ENCODE measurements at places on chromosomes 4 and X.

- DNase-seq = no peak
Measured at GRCh38 chr4:122681568-122681967, 50.9 kb upstream of the BBS12 start.

- no peak for DNase-seq
Measured at GRCh38 chr4:155079871-155080270, 128.6 kb upstream of the NPY2R start.

DNA sequence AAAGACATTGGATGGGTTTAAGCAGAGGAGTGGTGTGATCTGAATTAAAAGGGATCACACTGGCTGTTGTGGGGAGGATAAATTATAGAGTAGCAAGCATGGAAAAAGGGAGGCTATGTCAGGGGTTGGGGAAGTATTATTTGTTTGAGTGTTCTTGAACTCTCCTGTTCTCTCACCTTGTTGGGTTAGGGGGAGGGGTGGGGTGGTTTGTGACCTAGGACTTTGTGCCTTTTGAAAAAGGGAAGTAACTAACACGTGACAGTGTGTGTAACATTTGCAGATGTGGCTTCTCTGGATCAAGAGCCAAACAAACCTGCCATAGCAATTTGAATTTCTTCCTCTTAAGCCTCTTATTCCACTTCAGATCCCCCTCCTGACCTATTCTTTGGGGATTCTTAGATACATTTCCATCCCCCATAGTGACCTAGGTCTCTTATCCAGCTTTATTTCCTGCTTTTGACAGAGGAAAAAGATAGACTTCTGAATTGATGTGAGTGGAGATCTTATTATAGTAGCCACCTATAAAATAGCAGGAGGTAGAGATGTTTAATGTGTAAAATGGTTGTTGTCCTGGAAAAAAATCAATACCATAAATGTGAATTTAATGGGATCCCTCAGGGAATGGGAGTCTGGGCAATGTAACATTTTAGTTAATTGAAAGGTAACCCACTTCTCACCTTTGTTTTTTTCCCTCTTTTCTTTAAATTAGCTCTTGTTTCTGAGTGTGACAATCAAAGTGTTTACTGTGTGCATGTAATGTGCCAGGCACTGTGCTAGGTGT lies 120.4 kb downstream of the CT47B1 start:
- no peak for DNase-seq

- DNase-seq = no peak
Measured at GRCh38 chr4:185437809-185438208, 12.0 kb upstream of the UFSP2 start.

DNA sequence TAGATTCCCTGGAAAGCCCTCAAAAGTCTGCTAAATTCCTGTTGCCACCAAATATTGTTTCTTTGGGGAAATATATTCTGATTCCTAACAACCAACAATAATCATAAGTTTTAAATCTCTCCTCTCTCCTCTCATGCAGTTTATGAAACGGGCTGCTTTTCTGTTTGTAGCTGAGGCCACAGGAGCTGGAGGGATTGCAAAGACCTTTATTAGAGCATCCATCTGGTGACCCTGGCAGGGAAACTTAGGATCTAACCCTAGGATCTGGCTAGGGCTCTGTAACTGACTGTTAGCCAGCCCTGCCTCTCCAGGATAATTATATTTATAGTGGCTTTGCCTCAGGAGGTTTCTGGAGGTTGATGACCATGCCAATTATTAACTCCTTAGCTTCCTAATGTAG lies 56.9 kb downstream of the SMAD1 start:
- no peak for DNase-seq

DNA sequence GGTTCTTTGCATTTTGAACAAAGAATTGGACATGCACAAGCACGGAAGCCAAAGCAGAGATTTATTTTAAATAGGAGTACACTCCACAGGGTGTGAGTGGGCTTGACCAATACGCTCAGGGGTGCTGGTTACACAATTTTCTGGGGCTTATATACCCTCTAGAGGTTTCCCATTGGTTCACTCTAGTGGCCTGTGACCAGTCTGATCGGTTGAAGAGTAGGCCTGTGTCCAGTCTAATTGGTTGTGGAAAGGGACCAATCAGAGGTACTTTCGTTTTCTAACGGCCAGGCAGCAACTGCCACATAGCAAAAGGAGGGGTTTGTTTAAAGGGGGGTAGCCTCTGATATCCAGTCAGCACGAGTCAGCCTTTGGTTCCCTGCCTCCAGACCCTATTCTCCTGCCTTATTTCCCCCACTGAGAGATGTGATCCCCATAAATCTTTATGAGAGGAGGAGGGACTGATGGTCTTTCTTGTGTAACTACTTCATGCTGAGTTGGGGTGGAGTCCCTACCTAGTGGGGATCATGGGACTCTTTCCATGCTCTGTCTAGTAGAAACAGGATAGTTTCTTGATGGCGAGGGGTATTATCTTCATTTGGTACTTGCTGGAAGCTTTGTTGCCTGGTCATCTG lies 11.3 kb upstream of the AREG start:
- DNase-seq = no peak

GRCh38 chr4:136680271-136680670 lies 852.0 kb downstream of the PCDH18 start:
- DNase-seq = no peak

GRCh38 chr4:100510551-100510950 lies 7.3 kb downstream of the EMCN start:
- DNase-seq = no peak

- DNase-seq = no peak
Measured at GRCh38 chr4:31141832-31142142, 421.6 kb downstream of the PCDH7 start.

- no peak for DNase-seq
Measured at GRCh38 chr4:135741583-135741982, 1540.0 kb upstream of the PABPC4L start.

DNA sequence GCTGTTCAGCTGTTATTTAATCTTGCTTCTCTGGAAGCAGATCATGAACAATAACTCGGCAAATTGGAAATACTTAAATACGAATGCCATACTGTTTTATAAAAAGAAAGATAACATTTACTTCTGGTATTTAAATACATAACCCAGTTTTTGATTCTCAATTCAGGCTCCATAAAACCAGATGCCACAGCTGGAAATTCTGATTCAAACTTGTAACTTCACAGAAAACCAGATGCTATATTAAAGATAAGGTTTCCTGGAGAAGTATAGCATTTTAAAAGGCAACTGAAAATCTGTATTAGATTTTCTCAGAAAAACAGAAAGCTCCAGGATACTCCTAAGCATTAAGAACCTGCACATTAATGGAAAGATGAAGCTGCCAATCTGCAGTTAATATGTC lies 40.2 kb downstream of the STX18 start:
- no peak for DNase-seq

DNA sequence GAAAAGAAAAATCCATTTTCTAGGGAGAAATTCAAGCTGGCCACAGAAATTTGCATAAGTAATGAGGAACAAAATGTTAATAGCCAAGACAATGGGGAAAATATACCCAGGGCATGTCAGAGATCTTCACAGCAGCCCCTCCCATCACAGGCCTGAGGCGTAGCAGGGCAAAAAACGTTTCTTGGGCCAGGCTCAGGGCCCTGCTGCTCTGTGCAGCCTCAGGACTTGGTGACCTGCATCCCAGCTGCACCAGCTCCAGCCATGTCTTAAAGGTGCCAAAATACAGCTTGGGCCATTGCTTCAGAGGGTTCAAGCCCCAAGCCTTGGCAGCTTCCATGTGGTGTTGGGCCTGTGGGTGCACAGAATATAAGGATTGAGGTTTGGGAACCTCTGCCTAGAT lies 32.1 kb upstream of the TMPRSS11B start:
- DNase-seq = no peak

DNA sequence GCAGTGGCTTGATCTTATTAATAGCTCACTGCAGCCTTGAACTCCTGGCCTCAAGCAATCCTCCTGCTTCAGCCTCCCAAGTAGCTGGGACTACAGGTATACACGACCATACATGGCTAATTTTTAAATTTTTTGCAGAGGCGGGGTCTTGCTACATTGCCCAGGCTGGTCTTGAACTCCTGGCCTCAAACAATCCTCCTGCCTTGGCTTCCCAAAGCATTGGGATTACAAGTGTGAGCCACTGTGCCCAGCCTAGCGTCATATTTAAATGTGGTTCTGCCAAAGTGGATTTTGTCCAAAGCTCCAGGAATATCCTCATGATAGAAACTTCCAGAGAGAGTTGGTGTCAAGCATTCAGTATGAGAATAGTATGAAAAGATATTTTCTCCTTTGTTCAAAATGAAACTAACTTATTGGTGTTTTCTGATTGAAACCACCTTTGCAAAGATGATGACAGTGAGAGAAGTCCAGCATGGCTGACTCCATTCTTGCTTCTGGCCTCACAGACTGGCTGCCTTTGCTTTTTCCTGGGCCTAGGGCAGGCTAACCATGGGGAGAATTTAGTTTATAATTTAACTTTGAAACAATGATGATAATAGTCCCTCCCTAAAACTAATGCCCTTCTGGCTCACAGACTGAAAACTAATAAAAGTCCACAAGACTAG lies 129.0 kb downstream of the C4orf51 start:
- DNase-seq = no peak

DNA sequence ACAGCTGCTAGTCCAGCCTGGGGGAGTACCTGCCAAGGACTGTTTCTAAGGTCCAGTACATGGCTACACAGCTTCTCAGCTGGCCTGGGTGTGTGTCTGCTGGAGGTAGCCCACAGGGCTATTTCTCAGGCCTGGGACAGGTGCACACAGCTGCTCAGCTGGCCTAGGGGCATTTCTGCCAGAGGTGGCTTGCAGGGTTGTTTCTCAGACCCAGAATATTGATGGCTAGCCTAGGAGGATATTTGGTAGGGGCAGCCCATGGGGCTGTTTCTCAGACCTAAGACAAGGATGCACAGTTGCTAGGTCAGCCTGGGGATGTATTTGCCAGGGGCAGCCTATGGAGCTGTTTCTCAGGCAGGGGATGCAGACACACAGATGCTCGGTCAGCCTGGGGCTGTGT lies 29.4 kb downstream of the RAB28 start:
- DNase-seq = no peak

GRCh38 chrX:109890910-109891502 lies 111.9 kb upstream of the TMEM164 start:
- peak; percentile 62 for DNase-seq

GRCh38 chr4:25235401-25235800 lies 1.6 kb downstream of the PI4K2B start:
- DNase-seq = no peak

- no peak for DNase-seq
Measured at GRCh38 chrX:115058276-115058675, 40.9 kb upstream of the IL13RA2 start.

GRCh38 chr4:139027776-139028175 lies 12.2 kb downstream of the NOCT start:
- no peak for DNase-seq

DNA sequence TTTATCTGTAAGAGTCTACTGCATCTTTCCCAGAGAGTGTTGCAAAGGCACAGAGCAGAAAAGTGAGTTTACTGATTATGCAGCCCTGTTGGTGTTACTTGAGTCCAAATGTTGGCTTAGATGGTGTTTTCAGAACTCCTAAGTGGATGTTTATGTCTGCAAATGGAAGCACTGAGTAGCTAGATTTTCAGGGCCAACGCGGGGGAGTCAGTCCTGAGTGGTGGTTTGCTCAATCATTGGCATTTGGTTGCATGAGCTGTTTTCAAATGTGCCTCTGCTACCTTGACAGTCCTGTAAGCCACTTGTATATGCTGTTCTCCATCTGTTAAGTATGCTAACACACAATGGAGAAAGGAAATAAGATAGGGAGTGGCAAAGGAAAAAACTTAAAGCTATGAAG lies 45.4 kb downstream of the MAMLD1 start:
- no peak for DNase-seq

Data from right atrium auricular region (tissue), 2 donors.